ENCODE measurements at places on chromosomes 6 and 20. TPM values are rescaled to one million over a fixed set of nuclear protein-coding genes. Genes with fewer than 3 reads are reported as not detected.

The KCNK16 gene
- total RNA-seq, result not detected

The SIRPB2 gene
- total RNA-seq, result 15.5 TPM

The BPIFB4 gene
- total RNA-seq, result not detected

The SLC17A2 gene
- total RNA-seq, result not detected

The AIF1 gene
- 51.5 TPM for total RNA-seq

The RPS10 gene
- total RNA-seq, result 2,316 TPM

The C6orf52 gene
- not detected for total RNA-seq

The GPLD1 gene
- 2.7 TPM for total RNA-seq

The CCDC170 gene
- 3.3 TPM for total RNA-seq

The ARHGAP18 gene
- total RNA-seq, result 16.8 TPM

Measured in tibial nerve (tissue), 4 donors.